Liver (tissue), 10 donors: ENCODE measurements at places on chromosomes 6 and 20.
A peak's percentile ranks its signal among the peaks of the same experiment; 100 is the strongest.

DNA sequence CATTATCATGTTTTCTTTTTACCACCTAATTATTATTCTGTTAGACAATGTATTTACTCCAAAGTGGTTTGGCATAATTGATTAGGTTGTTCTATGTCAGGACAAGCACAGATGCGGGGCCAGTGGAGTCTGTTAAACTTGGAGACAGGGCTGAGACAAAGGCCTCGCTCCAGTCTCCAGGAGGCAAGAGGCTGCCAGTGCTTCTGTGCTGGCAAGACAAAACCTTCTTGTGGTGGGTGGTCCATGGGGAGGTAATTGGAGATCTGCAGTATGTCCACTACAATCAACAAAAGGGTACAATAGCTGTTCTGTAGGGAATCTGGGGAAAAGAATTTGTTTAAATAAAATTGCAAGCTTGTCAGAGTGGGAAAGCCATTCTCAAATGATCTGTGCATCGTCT lies 677.2 kb upstream of the SLC35B3 start:
- DNase-seq = no peak

- peak; percentile 78 for DNase-seq
These were observed 927 bp downstream of the ASXL1 start for GRCh38 chr20:32358883-32359632.

- no peak for DNase-seq
These were observed 75.9 kb downstream of the PHACTR3 start for GRCh38 chr20:59680148-59680650.

GRCh38 chr20:48682529-48683363 lies 145.1 kb downstream of the PREX1 start:
- DNase-seq = peak; percentile 74

- DNase-seq = no peak
These were observed 14.7 kb downstream of the SESN1 start for GRCh38 chr6:109079981-109080380.

DNA sequence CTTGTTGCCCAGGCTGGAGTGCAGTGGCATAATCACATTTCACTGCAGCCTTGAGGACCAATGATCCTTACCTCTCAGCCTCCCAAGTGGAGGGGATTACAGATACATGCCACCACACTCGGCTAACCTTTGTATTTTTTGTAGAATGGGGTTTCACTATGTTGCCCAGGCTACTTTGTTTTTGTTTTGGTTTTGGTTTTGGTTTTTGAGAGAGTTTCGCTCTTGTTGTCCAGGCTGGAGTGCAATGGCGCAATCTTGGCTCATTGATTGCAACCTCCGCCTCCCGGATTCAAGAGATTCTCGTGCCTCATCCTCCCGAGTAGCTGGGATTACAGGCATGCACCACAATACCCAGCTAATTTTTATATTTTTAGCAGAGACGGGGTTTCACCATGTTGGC lies 105.5 kb downstream of the BMP7 start:
- DNase-seq = no peak

- no peak for DNase-seq
These were observed 21.7 kb downstream of the ARMC2 start for GRCh38 chr6:108869876-108870275.

DNA sequence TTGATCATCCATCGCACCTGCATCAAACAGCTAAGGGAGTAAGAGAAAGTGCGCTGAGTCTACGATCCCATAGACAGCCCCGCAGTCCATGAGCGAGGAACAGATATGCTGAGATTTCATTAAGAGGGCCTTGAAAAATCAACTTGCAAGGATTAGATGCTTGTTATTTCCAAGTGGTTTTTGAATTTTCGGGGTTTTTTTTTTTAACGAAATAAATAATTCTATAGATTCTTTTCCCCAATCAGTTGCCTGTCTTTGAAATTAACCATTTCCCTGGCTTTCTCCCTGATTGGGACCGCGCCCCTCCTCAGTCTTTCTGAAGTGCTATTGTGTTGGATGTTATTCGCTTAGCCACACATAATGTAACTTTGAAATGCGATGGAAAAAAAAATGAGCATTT lies 48.6 kb downstream of the GNAS-AS1 start:
- no peak for DNase-seq

- no peak for DNase-seq
These were observed 154.4 kb upstream of the SUPT3H start for GRCh38 chr6:45531999-45532595.

DNA sequence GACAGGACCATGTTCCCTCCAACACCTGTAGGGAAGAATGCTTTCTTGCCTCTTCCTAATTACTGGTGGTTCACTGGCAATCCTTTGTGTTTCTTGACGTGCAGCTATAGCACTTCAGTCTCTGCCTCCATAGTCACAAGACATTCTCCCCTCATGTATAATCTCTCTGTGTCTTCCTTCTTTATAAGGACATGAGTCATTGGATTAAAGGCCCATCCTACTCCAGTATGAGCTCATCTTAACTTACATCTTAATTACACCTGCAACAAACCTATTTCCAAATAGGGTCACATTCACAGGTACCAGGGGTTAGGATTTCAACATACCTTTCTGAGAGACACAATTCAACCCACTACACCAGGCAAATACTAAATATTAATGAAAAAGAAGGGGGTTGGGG lies 213.6 kb downstream of the RNGTT start:
- DNase-seq = no peak

DNA sequence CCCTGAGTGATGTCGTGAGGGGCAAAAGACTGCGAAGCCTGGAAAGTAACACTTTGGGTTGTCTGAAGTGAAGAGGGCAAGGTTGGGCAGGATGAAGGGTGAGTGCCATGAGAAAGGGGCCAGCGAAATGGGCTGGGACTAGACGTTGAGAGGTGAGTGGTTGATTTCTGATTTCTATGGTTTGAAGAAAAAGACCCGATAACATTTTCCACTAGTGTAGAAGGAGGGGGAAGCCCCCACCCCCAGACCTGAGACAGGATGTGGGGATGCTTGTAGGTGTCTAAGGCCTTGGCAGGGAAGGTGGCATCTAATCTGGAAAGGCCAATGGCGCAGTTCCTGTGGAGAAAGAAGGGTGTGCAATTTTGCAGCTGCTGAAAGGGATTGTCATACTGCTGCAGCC lies 25.3 kb upstream of the KIF3B start:
- DNase-seq = no peak

DNA sequence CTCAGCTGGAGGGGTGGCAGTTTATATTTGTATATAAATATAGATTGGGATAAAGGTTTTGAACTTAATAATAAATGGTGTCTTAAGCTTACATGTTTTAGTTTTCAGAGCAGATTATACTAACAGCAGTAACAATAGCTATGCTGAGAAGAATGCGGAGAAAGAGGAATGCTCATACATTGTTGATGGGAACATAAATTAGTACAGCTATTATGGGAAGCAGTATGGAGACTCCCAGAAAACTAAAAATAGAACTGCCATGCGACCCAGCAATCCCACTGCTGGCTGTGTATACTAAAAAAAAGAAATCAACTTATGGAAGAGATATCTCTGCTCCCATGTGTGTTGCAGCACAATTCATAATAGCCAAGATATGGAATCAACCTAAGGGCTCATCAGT lies 127.9 kb downstream of the BCKDHB start:
- DNase-seq = no peak

- DNase-seq = no peak
These were observed 6.1 kb downstream of the SAMD3 start for GRCh38 chr6:130216620-130217019.

- no peak for DNase-seq
These were observed 48.8 kb downstream of the SRC start for GRCh38 chr20:37394543-37395409.

DNA sequence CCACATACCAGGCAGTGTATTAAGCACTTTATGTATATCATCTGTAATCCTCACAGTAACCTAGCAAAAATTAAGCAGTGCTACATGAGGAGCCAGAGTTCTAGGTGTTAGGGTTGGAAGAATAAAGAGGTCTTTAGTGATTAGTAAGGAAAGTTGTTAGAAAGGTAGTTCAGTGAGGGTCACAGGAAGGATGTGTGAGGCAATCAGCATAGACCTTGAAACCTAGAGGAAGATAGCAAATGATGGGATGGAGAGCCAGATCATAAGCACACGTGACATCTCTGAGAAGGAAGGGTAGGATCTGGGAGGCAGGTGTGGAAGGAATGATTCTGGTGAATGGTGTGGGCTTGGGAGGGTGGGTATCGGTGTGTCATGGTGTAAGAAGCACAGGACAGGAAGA lies 2.2 kb downstream of the KAT14 start:
- no peak for DNase-seq
